ENCODE measurements at places on chromosomes 5 and 9. TPM values are rescaled to one million over a fixed set of nuclear protein-coding genes. Genes with fewer than 3 reads are reported as not detected.

Gene NME5
- polyA plus RNA-seq = 4.2 TPM

Gene KCTD16
- not detected for polyA plus RNA-seq

GRCh38 chr5:181170996-181171395 is 23.6 kb downstream of the OR2V2 start:
- no peak overlapping the region for H3K27ac ChIP-seq
- peaks cover 5% of the 10 kb centered on the region for H3K4me1 ChIP-seq
- no peak overlapping the region for H3K4me3 ChIP-seq

GRCh38 chr5:140965905-140966292 is 377 bp upstream of the PCDHAC2 start:
- H3K4me1 ChIP-seq = peaks cover 12% of the 10 kb centered on the region
- peak overlapping the region; percentile 58 for H3K4me3 ChIP-seq
- DNase-seq = no peak
- H3K27me3 ChIP-seq = peaks cover 21% of the 10 kb centered on the region
- H3K27ac ChIP-seq = no peak overlapping the region
